ENCODE measurements at places on chromosomes 3 and 15.

- no peak for DNase-seq
These were observed 64.3 kb upstream of the PLCL2 start for GRCh38 chr3:16820485-16820884.

DNA sequence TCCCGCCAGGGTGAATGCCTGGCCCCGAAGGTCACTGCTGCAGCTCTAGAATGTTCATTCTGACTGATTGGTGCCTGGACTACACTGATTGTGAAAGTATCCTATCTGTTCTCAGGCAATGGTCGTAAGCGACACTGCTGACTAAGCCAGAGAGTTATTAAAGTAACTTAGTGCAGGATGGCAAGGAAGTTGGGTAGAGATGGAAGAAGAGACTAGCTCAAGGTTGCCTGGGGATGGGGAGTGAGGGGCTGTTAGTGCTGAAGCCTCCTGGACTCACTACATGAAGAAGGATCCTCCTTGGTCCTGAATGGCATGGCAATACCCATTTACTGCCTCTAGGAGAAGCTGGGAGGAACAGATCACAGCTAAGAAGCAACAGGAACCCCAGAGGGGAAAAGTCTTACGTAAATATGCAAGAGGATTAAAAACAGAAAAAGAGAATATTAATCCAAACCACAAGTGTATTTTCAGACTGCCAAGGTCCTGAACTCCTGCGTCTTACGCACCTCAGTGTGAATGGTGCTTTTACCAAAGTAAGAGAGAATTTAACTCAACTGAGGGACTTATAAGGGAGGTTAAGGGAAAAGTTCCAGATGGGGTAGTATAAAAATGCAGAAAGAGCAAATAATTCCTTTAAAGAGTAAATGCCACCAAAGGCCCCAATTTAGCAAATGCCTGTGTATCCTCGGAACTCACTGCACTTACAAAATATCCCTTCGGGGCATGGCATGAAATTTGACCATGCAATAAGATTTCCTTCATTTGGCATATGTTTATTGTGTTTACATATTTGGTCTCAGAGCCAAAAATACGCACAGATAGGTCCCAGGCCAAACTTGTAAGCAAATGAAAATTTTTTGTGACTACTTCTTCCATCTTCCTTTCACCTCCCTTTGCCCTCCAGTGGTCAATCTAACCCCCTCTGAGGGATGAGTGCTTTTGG lies 64.0 kb upstream of the DGKG start:
- no peak for DNase-seq

GRCh38 chr3:174700736-174701135 lies 158.4 kb upstream of the NAALADL2 start:
- DNase-seq, result no peak

DNA sequence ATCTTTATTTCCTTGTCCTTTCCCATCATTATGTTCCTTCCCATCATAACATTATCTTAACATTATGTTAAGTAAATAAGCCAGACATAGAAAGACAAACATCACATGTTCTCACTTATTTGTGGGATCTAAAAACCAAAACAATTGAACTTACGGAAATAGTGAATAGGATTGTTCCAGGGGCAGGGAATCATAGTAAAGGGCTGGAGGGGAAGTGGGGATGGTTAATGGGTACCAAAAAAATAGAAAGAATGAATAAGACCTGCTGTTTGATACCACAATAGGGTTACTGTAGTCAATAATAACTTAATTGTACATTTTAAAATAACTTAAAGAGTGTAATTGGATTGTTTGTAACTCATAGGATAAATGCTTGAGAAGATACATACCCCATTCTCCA lies 36.7 kb upstream of the MBNL1 start:
- no peak for DNase-seq

DNA sequence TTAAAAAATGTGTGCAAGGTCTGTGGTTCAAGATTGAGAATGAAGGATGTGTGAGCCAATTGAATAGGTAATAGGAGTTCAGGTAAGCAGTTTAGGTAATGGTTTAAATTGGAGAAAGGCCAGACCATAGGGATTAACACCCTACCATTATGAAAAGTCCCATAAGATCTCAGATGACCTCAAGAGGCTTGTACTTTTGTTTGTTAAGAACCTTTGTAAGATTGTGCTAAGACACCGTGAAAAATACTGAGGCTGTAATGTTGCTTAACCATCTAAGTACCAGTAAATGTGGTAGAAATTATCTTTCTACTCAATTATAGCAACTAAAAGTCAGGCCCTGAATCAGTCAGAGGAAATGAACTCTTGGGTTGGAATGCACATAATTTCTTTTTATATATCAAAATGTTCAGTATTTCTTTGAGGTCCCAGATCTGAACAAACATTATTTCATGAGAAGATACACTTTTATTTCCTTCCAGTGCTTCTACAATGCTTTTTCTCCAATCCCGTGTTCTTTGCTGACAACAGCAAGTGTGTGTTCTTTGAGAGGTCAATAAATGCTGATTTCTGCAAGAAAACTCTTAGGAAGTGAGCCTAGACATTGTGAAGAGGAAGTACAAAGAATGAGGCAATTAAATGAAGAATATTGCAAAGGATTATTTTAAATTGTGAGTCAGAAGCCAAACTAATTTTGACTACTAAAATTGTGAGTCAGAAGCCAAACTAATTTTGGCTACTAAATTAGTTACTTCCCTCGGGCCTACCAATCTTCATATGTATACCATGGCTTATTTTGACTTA lies 66.4 kb downstream of the TCF12 start:
- DNase-seq, result no peak

- no peak for DNase-seq
These were observed 56.1 kb upstream of the USP3 start for GRCh38 chr15:63448266-63448665.

DNA sequence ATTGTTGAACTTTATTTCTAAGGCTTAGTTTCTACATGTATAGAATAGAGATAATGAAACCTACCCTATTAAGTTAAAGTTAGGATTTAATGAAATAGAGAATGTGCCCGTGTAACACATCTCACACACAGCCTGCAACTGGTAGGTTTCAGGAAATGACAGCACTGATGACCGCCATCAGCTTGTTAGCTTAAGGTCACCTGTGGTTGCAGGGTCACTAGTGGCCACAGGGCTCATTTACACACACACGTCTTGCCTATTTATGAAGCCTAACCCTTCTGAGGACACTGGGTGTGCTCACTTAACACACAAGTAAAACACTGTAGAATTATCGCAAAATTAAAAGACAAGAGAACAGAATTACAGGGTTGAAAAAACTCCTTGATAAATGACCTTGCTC lies 20.1 kb downstream of the CHRM5 start:
- no peak for DNase-seq

- peak; percentile 51 for DNase-seq
These were observed 47.1 kb downstream of the HRH1 start for GRCh38 chr3:11201251-11202019.

GRCh38 chr15:62241135-62241770 lies 76.2 kb upstream of the C2CD4B start:
- no peak for DNase-seq
